ENCODE measurements at places on chromosomes 4 and X.
A peak's percentile ranks its signal among the peaks of the same experiment; 100 is the strongest.

- DNase-seq = peak; percentile 50
Observed at GRCh38 chr4:89298788-89299152, 8.8 kb downstream of the GPRIN3 start.

DNA sequence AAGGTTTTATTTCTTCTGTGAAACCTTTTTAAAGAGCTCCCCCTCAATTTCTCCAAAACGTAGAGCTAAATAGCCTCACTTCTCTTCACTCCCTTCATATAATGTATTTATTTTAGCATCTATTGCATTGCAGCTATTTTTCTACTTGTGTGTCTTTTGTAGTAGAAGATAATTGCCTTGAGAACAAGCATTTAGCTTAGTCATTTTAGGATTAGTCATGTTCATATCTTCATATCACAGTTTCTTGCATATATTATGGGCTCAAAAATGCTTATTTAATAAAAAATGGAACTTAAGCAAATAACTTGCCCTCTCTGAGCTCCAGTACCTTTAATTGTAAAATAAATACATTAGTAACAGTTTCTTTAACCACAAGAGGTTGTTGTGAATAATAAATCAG, 72.1 kb upstream of the SPANXC start:
- DNase-seq = no peak

- peak; percentile 88 for DNase-seq
Observed at GRCh38 chrX:44828008-44828605, 15.7 kb upstream of the DUSP21 start.

DNA sequence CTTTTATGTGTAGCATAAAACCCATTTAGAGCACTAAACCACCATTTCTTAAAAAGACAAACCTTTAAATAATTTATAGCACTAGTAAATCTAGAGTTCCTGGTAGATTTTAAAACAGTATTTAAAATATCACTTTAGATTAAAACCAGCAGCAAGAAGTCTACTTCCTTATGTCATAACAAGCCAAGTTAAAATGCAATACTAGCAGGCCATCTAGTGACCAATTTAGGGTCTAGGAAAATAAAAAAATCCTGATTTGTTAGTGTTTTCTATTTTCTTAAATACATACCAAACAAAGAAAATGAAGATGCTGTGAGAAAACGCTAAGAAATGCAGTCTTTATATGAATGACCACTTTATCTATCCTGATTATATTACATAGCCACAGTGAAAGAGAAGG, 53.9 kb downstream of the PAPSS1 start:
- DNase-seq = peak; percentile 32

DNA sequence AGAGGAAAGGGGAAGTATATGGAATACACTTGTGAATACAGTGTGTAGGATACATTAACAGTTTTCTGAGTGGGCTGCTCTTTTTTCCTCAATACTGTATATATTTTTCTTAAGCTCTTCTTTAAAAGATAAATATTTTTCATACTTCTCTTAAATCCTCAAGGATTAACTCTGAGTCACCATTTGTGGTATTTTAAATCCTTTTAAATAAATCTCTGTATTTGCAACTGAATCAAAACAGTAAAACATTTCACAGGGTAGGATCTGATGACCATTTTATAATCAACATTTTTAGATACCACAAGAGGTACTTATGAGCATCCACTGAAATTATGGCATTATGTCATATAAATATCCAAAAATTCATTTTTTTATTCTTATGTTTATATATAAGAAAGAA, 87.6 kb downstream of the GAB1 start:
- peak; percentile 40 for DNase-seq

- DNase-seq = no peak
Observed at GRCh38 chrX:151641564-151641963, 53.7 kb upstream of the PRRG3 start.

DNA sequence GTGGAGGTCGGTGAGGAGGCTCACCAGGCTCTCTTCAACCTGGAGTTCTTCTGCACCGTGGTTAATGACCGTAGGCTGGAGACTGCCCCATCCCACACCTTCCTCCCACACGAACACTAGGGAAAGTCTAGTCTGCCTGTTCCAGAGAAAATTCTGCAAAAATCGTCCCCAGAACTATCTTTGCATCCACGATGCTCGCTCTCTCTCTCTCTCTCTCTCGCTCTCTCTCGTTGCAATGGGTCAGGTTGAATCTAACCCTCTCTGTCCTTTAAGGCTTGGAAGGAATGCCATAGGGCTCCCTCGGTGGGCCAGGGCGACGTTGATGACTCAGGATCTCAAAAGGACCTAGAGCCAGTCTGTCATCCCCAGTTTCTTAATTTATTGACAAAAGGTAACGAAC, 111.4 kb downstream of the DCTD start:
- DNase-seq = no peak

DNA sequence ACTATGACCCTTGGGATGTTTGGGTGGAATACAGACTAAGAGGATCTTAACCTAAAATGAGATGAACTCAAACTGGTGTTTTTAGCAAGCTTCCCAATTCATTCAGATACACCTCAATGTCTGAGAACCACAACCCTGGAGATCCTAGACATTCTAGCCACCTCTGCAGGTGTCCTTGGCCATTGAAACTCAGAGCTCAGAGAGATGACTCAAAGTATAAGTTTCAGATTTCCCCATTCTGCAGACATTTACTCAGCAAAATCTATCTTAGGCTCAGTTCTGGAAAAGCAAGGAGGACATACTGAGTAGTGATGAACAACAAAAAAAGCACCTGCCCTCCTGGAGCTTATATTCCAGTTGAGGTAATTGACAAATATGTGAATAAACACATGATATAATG, 47.8 kb downstream of the COMMD8 start:
- no peak for DNase-seq

DNA sequence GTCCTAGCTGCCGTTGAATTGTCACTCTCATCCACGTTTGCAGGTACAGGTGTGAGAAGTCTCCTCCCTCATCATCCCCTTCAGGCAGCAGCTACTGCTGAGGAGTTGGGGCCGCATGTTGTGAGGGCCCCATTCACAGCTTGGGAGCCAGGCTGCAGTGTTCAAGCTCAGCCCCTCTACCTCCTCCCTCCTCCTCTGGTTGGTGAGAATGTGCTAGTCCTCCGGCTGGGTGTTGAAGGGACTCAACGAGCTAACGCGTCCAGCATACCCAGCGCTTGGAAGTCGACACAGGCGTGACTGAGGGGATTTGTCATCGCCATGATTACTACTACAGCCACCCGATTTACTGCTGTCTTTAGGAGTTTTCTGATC, 82.0 kb upstream of the PSAPL1 start:
- DNase-seq = no peak

GRCh38 chrX:11768039-11768438, 10.0 kb downstream of the MSL3 start:
- no peak for DNase-seq

- no peak for DNase-seq
Observed at GRCh38 chr4:83389756-83390505, 55.3 kb upstream of the HPSE start.

DNA sequence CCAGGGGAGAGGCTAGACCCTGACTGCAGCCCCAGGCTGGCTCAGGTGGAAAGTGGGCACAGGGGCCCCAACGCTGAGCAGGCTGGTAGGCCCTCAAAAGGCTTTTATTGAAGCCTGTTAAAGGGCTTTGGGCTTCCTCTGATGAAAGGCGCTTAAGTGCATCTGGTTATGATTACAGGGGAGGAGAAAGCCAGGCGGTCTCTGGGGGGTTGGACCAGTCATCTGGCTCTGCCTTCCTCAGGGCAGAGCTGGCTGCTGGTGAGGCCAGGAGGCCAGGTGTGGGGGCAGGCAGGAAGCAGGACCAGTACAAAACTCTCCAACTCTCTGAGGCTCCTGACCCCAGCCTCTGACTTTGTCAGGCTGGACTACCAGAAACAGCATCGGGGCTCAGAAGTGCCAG, 68.8 kb upstream of the BCOR start:
- peak; percentile 49 for DNase-seq

GRCh38 chrX:136866337-136867095, 14.0 kb downstream of the RBMX start:
- peak; percentile 19 for DNase-seq

DNA sequence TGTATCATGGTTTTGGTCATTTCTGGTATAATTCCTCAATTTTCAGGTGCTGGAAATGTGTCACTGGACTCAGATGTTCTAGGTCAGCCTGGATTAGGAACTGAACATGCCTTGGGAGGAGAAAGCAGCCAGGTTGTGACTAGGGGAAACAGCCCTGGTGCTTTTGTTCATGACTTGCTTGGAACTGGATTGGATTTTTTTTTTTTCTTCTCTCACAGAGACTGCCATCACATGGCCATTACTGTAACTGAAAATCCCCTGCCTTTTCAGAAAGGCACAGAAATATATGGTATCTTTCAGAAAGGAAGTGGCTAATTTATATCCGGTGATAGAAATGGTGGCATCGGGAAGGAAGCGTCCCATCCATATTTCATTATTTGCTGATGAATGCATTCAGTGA, 34.6 kb downstream of the SEPTIN11 start:
- peak; percentile 34 for DNase-seq

DNA sequence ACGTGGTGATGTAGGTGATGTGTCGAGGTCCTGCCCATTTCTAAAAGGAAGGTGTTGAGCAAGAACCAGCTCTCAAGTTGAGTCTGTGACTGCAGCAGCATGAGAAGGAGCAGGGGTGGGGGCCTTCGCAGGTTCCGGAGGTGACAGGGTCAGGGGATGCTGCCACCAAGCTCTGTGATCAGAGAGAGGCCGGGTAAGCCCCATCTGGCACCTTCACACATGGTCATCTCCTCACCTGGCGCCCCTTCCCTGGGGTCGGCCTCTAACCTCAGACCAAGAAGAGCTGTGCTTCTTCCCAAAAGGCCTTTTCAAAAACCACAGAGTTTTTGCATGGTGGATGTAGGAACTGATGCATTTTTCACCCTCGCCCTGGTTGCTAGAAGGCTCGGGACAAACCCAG, 137.6 kb downstream of the CPZ start:
- no peak for DNase-seq

DNA sequence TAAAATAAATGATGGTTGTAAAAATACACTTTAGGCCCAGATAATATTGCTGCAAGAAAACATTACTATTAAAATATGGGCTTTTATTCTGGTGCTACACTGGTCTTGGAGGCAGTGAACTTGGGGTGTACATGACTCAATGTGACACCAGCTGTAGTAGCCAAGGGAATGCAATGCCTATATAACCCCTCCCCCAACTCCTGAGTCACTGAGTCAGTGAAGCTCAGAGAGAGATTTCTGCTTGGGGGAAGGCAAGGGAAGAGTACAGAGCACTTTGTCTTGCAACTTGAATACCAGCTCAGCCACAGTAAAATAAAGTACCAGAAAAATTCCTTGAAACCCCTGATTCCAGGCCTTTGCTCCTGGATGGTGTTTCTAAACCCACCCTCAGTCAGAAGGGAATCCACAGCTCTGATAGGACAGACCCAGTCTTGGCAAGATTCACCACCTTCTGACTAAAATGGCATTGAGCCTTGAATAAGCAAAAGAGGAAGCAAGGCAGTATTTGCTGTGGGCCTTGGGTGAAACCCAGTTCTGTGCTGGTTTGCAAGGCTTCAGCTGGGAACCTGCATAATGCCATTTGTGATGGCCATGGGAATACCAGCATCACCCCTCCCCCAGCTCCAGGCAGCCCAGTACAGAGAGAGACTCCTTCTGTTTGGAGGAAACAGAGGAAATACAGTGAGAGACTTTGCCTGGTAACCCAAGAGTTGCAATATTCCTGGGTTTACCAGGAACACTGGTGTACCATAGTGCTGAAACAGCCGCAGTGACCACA, 209.9 kb downstream of the IQCM start:
- DNase-seq = no peak

GRCh38 chr4:138055890-138056289, 186.3 kb downstream of the SLC7A11 start:
- DNase-seq = peak; percentile 48

- DNase-seq = peak; percentile 48
Observed at GRCh38 chr4:155612074-155612473, 54.6 kb upstream of the GUCY1A1 start.

DNA sequence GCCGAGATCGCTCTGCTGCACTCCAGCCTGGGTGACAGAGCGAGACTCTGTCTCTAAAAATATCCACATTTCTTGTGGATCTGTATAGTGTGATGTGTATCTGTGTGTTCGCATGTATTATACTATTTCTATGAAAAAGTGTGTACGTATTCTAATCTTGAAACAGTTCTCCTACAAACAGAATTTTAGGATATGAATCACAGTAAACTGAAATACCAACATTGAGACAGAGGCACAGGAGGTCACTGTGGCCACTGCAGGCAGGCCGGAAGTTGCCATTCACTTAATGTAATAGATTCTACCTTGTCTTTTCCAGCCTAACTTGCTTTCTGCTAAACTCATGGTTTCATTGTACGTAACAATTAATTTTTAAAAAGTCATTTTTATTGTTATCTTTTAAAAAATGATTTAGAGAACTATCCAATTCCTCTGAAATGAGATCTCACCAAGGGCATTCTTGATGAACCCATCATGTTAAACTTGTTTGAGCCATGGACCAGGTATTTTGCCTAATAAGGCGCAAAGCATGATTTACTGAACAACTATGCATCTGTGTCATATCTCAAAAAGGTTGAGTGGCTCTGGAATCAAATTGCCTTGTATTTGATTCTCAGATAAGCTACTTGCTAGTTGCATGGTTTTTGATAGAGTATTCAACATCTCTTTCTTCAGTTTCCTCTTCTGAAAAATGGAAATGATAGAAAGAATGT, 154.9 kb upstream of the GYPA start:
- DNase-seq = peak; percentile 69

DNA sequence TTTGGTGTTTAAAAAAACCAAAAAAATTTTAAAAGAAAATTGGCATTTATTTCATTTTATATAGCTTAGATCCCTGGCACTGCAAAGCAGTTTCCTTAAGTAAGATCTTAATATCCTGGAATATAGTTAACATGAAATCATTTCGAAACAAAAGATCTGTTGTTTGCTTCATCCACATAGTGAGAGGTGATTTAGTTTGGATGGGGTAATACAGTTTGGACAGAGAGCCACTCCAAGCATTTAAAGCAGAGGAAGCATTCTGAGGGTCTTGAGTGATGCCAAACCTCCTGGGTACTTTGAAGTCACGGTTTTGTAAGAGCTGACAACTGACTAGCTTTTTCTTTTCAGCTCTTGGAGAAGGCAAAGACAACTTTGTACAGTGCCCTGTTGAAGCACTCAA, 28.7 kb downstream of the NOCT start:
- DNase-seq = no peak

GRCh38 chrX:88425739-88426138, 321.3 kb upstream of the CPXCR1 start:
- no peak for DNase-seq

- no peak for DNase-seq
Observed at GRCh38 chrX:112852851-112853250, 12.2 kb upstream of the AMOT start.

DNA sequence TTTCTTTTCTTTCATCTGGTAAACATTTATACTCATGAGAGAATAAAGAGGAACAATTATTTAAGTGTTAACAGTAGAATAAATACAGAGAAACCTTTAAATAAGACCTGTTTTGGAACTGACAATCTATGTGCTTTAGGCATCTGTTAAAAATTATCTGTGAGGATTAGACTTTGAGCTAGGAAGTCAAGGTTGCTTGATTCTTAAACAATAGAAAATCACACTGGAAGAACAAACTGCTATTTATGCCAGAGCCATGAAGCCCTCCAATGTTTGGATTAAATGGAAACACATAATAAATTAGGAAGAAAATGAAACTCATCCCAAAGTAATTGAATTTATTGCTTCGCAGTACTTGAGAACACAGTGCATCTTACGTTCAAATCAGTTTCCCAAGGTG, 207.2 kb upstream of the NPY2R start:
- DNase-seq = no peak
